Tibial artery (tissue), 4 donors: ENCODE measurements at places on chromosomes 1 and 21.

DNA sequence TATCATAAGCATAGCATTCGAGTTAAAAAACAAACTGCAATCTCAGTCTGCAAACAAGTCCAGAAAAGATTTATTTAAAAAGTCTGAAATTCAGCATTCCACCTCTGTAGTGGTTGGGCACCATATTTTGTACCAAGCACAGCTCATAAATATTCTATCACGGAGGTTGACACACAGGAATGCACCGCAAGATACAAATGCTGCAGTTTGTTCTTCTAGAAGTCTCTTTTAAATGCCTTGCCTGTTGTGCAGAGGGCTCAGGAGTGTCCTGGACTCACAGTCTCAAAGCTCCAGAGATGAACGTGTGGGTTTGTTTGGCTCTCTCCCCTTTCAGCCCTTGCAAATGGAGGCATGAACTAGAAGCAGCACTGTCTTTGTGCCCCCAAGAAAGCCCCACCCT lies 212.4 kb upstream of the USP24 start:
- H3K36me3 ChIP-seq = no peaks in the 10 kb centered on the region
- H3K4me1 ChIP-seq = peaks cover 31% of the 10 kb centered on the region
- no peak for DNase-seq
- H3K27ac ChIP-seq = peak overlapping the region; percentile 65
- no peak overlapping the region for H3K4me3 ChIP-seq

DNA sequence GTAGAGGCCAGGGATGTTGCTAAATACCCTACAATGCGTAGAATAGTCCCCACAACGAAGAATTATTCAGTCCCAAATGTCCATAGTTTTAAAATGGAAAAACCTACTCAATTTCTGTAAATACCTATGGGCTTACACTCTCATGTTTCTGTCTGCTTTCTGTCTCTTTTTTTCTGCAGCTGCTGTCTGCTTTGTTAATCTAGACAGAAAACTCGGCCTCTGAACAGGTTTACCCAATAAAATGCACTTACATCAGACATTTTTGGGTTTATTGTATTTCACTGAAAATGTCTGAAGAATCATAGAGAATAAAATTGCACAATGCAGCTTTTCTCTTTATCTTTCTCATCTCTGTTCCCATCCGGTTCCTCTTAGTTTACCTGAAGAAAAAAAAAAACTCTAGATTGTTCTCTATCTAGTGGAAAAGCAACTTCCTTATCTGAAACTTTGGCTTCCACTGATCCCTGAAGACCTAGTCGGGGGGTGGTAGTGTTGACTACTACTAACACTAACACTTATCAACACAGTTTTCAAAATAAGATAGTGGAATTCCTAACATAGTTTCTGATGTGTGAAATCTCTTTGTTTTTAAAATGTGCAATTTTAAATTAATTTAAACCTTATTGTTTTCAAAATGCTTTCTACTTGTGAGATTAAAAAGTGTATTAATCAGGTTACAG lies 76.9 kb upstream of the CCDC190 start:
- DNase-seq = no peak
- H3K4me1 ChIP-seq = no peaks in the 10 kb centered on the region
- no peak overlapping the region for H3K27ac ChIP-seq
- no peaks in the 10 kb centered on the region for H3K36me3 ChIP-seq

GRCh38 chr1:32900956-32901822 lies at the start of gene TMEM54:
Gene TMEM54 (minus strand): TSS chr1:32901389. CDS start chr1:32901238, 151 bp downstream.
- peaks cover 5% of the 10 kb centered on the region for H3K36me3 ChIP-seq
- peak within 1 kb of the TSS; percentile 47 for H3K27ac ChIP-seq
- DNase-seq = no peak
- peaks cover 17% of the 10 kb centered on the region for H3K4me1 ChIP-seq
- H3K27me3 ChIP-seq = peaks cover 16% of the 10 kb centered on the region
- peak within 1 kb of the TSS; percentile 63 for H3K4me3 ChIP-seq

GRCh38 chr1:73627723-73628122 lies 570.3 kb downstream of the LRRIQ3 start:
- H3K4me3 ChIP-seq = no peak overlapping the region
- no peaks in the 10 kb centered on the region for H3K27me3 ChIP-seq
- H3K27ac ChIP-seq = no peak overlapping the region
- DNase-seq = no peak
- H3K4me1 ChIP-seq = no peaks in the 10 kb centered on the region
- no peaks in the 10 kb centered on the region for H3K36me3 ChIP-seq

DNA sequence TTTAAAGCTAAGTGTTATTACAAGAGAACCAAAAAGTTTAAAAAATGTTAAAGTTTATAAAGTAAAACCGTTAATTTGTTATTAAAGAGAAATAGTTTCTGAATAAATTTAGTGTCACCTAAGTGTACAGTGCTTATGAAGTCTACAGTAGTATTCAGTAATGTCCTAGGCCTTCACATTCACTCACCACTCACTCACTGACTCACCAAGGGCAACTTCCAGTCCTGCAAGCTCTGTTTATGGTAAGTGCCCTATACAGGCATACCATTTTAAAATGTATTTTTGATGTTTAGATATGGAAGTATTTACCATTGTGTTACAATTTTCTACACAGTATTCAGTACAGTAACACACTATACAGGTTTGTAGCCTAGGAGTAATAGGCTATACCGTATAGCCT lies 60.1 kb upstream of the GCLM start:
- no peak overlapping the region for H3K27ac ChIP-seq
- no peak overlapping the region for H3K4me3 ChIP-seq
- H3K27me3 ChIP-seq = no peaks in the 10 kb centered on the region
- no peaks in the 10 kb centered on the region for H3K36me3 ChIP-seq
- no peak for DNase-seq

- peak; percentile 70 for DNase-seq
- H3K27me3 ChIP-seq = no peaks in the 10 kb centered on the region
- H3K4me3 ChIP-seq = peak overlapping the region; percentile 31
- no peaks in the 10 kb centered on the region for H3K36me3 ChIP-seq
These were observed 5.3 kb downstream of the COL18A1 start for GRCh38 chr21:45410151-45410864.

- no peaks in the 10 kb centered on the region for H3K36me3 ChIP-seq
- H3K4me3 ChIP-seq = no peak overlapping the region
- H3K4me1 ChIP-seq = peaks cover 81% of the 10 kb centered on the region
- no peaks in the 10 kb centered on the region for H3K27me3 ChIP-seq
- DNase-seq = no peak
These were observed 53.8 kb downstream of the PRDM2 start for GRCh38 chr1:13753636-13754402.

- DNase-seq = no peak
- H3K4me1 ChIP-seq = no peaks in the 10 kb centered on the region
- H3K36me3 ChIP-seq = no peaks in the 10 kb centered on the region
- H3K27ac ChIP-seq = no peak overlapping the region
- H3K27me3 ChIP-seq = no peaks in the 10 kb centered on the region
These were observed 62.1 kb downstream of the OLIG1 start for GRCh38 chr21:33132054-33132453.

GRCh38 chr1:10694274-10694632 lies 102.2 kb downstream of the CASZ1 start:
- no peaks in the 10 kb centered on the region for H3K27me3 ChIP-seq
- no peaks in the 10 kb centered on the region for H3K36me3 ChIP-seq
- H3K4me1 ChIP-seq = peaks cover 52% of the 10 kb centered on the region
- DNase-seq = no peak
